ENCODE measurements at places on chromosomes 11 and 22.

- DNase-seq, result no peak
These were observed 527 bp upstream of the MRPL48 start for GRCh38 chr11:73787051-73787642.

DNA sequence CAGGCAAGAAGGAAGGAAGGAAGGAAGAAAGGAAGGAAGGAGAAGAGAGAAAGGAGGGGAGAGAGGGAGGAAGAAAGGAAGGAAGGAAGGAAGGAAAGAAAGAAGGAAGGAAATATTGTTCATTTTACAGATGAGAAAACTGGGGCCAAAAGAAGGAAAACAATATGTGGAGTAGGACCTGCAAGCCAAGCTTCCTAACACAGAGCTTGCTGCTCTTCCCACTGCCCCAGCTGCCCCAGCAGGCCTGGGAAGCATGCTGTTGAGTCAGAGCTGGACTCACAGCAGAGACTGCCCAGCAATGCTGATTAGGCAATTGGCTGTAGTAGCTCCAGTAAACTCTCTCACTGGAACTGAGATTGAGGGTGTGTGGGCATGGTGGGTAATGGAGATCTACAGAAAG is 42.6 kb upstream of the SMCO4 start:
- DNase-seq, result no peak

GRCh38 chr11:111367411-111368284 is 11.4 kb downstream of the POU2AF1 start:
- no peak for DNase-seq

GRCh38 chr11:60860943-60861342 is 5.2 kb upstream of the PTGDR2 start:
- no peak for DNase-seq

DNA sequence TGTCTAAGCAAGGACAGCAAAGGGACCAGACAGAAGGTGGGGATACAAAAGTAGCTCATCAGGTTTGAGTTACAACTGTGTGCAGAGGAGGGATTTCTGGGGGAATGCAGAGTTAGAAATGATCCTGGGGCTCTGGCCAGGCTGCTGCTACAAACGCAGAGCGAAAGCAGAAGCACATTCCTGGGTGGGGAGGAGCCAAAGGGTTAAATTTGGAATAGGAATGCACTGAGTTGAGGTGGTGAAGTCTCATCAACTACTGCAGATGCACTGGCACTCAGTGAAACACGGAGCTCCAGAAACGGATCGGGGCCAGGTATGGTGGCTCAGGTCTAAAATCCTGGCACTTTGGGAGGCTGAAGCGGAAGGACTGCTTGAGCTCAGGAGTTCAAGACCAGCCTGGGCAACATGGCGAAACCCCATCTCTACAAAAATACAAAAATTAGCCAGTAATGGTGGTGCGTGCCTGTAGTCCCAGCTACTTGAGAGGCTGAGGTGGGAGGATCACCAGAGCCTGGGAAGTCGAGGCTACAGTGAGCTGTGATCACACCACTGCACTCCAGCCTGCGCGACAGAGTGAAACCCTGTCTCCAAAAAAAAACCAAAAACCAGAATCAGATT is 3.2 kb downstream of the CHKA start:
- DNase-seq, result no peak

- no peak for DNase-seq
These were observed 151.9 kb downstream of the CACNA1I start for GRCh38 chr22:39722501-39722900.

DNA sequence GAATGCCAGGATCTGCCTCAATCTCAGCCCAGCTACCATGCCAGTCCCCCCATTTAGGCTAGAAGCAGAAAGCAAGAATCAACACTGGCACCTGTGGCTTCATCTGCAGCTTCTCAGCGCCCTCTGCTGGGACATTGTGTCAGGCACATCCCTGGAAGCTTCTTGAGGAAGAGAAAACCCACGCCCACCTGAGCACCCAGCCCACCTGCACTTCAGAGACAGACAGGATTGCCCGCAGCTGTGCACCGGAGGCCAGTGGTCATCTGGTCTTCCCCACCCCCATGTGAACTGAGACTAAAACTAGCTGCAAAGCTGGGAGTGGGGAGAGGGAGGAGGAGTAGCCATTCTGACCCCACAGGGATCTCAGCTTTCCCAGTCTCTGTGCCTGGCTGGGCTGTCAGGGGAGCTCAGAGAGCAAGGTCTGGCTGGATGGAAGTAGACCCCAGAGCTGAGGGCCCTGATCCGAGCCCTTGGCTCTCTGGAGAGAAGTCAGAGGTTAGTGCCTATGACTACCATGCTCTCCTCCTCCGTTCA is 66.8 kb downstream of the FEZ1 start:
- DNase-seq, result no peak

DNA sequence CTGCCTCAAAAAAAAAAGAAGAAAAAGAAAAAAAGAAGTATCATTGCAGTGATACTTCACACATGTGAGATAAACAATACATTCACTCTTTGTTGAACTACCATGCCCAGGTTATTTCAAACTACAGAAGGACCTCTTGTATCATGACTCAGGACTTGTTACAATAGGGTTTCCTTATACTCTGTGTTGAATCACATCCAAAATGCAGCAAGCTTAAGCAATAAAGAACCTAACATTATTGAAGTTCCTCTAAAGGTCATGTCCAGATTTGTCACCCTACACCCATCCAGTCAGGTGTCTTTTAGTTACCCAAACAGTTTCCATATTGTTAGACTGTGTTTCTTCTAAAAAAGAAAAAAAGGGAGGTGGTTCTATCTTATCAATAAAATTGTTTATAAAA is 26.9 kb upstream of the ALKBH3 start:
- DNase-seq, result no peak

GRCh38 chr11:2115308-2115707 is 23.9 kb downstream of the IGF2 start:
- DNase-seq, result no peak

- no peak for DNase-seq
These were observed 590 bp downstream of the NNMT start for GRCh38 chr11:114296605-114297372.

DNA sequence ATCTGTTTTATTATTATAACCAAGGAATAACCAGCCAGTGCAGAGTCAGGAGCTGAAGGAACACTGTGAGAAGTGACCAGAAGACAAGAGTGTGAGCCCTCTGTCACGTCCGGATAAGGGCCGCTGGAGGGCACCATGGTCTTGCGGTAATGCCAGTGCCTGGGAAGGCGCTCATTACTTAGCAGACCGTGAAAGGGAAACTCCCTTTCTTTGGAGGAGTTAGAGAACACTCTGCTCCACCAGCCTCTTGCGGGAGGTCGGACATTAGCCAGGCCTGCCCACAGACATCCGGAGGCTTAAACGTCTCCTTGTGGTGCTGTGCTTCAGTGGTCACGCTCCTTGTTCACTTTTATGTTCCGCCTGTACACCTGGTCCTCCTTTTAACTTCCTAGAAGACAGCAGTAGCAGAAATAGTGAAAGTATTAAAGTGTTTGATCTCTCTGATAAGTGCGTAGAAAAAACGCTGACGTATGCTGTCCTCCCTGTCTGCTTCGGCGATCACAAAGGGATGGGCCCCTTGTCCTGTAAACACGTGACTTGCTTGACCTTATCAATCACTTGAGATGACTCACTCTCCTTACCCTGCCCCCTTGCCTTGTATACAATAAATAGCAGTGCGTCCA is 120.6 kb upstream of the LMO1 start:
- no peak for DNase-seq

GRCh38 chr11:64234647-64235379 is 429 bp downstream of the VEGFB start:
- DNase-seq, result no peak

GRCh38 chr11:107606141-107606540 is 15.2 kb downstream of the ELMOD1 start:
- no peak for DNase-seq

DNA sequence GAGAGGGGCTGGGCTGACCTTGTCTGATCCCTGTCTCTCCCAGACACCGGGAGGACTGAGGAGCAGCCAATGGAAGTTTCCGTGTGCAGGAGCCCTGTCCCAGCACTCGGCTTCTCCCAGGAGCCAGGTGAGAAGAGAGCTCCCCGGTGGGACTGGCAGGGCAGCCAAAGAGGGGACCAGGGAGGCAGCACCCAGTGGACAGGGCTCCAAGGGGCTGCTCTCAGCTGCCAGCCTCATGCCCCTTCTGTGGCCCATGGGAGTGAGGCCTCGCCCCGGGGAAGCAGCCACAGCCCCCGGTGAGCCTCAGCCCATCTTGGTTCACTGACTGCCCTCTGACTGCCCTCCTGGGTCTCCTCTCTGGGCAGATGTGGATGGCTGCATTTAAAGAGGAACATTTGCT is 6.8 kb downstream of the SCO2 start:
- DNase-seq, result no peak
